ENCODE measurements at places on chromosomes 16 and 17.

- DNase-seq, result no peak
These were observed 17.0 kb upstream of the TMC5 start for GRCh38 chr16:19400711-19401110.

- no peak for DNase-seq
These were observed 6.6 kb downstream of the PRAC1 start for GRCh38 chr17:48715496-48716399.

DNA sequence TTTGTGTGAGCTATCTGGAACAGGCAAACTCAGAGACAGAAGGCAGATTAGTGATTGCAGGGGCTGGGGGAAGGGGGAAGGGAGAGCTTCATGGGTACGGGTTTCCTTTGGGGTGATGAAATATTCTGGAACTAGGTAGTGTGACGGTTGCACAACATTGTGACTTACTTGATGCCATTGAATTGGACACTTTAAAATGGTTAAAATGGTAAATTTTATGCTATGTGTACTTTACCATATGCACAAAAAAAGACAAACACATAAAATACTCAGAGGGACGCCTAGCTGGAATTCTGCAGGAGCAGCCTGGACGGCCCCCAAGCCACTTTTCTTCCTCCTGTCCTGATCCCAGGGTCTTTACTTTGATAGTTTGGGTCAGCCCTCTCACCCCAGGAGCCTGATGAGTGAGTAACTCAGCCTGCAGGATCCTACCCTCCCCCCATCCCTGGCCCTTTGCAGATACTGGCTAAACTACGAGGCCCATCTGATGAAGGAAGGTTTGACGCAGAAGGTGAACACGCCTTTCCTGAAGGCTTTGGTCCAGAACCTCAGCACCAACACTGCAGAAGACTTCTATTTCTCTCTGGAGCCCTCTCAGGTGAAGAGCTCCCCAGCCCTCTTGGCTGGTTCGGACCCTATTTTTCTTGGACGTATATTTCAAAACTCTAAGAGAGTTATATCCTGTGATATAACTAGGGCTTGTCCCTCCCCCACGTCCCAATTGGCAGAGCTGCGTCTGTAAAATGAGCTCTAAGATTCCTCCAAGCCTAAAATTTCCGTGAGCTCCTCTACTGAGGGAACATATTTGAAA lies 7.8 kb downstream of the ADGRG3 start:
- DNase-seq, result no peak

DNA sequence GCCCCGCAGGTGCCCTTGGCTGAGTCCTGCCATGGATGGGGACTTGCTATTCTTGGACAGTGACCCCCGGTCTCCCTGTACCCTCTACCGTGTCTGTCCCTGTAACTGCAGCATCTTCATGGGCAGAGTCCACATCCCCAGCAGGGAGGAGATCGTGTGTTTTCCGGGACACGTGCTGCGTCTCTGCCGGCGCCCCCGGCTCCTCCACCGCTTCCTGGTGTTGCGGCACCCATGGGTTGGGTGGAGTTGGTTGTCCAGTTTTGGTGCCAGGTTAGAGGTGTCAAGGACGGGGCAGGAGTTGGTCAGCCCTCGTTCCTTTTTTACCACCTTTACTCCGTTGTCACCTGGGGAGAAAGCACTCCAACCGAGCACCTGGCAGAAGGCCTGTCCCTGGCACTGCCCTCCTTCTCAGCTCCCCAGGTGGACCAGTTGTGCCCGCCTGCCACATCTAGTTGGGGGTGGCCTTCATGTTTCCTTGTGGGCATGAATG lies 20.0 kb downstream of the BAIAP2 start:
- DNase-seq, result no peak

DNA sequence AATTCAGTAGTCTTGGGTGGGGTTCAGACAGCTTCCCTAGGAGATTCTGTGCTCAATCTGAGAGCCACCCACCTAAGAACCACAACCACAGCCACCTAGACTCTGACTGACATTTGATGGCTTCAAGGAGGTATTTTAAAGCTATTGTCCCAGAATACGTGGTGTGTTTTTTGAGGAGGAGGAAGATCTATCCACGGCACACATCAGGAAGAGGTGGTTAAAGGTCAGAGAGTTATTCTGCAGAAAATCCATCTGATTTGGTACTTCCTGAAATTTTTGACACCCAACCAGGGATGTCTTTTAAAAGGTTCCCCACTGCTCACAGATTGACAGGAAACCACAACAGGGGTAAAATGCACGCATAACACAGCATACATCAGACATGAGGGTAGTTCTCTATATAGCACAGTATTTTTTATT lies 25.1 kb downstream of the SMARCE1 start:
- no peak for DNase-seq

DNA sequence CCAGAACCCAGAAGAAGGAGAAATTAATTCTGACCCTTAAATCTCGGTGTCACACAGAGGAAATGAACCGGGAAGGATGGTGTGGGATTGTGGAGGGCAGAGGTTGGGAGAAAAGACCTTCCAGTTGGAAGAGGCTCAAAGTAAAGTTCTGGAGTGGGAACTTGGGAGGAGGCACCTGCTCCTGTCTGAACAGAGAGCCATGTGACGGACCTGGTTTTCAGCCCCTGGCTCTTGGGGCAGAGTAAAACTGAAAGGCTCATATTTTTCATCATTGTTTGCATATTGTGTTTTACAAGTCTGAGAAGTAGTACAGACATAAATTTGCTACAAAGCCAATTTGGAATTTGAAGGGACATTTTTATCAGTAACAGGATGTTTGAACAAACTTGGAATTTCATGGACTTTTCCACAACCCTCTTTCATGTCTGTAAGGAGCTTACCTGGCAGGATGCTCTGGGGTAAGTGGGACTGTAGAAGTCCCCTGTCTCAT lies 24.4 kb upstream of the SEC14L1 start:
- DNase-seq, result no peak
